Cerebellum (tissue), 4 donors: ENCODE measurements at places on chromosomes 7 and 10. TPM values are rescaled to one million over a fixed set of nuclear protein-coding genes. Genes with fewer than 3 reads are reported as not detected.

DNA sequence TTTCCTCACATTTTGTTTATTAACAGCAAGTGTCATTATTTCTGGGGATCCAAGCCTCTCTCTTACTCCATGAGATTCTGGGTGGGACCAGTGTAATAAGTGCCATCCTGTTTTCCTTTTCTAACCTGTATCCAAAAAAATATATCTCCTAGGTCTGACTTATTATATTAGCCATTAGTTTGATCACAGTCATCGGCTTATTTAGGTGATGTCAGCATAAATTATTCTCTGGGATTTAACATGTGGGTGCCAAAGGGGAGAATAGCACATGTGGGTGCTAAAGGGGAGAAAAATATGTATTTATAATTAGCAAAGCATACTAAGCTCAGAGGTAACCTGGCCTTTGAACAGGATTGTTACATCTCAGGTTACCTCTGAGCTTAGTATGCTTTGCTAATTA lies 293.8 kb upstream of the SEMA3D start:
- no peak for DNase-seq

- no peak for DNase-seq
Observed at GRCh38 chr7:106464651-106465050, 179.9 kb upstream of the NAMPT start.

GRCh38 chr7:34486371-34486770 lies 171.6 kb upstream of the NPSR1 start:
- DNase-seq = peak; percentile 79

Gene SCIN
- total RNA-seq = 2.5 TPM

GRCh38 chr7:137097111-137097510 lies 228.7 kb downstream of the CHRM2 start:
- DNase-seq = no peak

GRCh38 chr7:24902931-24903330 lies 77.0 kb downstream of the OSBPL3 start:
- no peak for DNase-seq

- DNase-seq = peak; percentile 48
Observed at GRCh38 chr10:118045837-118046394, 825 bp downstream of the RAB11FIP2 start.

DNA sequence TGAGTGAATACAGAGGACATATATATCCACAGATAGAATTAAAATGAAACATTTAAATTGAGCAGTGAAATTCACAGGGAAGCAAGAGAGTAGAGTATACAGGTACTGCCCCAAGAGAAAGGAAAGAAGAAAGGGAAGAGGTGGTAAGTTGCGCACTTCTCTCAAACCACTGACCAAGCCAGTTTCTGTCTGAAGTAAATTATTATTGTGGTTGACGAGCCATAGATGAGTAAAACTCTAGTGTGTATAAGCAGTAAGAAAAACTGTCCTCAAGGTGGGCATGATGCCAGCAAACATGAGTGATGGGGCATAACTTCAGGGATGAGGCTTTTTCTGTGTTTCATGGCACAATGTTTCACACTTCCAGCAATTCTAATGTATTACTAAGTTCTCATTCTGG lies 4.4 kb upstream of the BET1 start:
- no peak for DNase-seq

DNA sequence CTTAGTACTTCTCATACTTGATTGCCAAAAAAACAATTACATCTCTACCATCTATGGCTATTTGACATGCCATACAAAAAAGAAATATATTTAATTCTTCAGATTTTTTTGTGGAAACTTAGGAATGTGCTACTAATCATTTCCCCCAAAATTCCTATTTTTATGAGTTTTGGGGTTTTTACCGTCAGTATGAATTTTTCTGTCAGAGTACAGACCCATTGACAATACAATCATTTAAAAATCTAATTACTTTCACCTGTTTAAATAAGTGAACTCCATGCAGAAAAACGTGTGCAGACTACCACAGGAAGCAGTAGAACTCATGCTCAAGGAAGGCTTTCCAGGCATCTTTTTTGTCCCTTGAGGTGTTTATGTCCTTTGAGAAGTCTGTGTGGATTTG lies 48.8 kb upstream of the FOXP2 start:
- no peak for DNase-seq

Gene WDR86
- total RNA-seq = 33.8 TPM

DNA sequence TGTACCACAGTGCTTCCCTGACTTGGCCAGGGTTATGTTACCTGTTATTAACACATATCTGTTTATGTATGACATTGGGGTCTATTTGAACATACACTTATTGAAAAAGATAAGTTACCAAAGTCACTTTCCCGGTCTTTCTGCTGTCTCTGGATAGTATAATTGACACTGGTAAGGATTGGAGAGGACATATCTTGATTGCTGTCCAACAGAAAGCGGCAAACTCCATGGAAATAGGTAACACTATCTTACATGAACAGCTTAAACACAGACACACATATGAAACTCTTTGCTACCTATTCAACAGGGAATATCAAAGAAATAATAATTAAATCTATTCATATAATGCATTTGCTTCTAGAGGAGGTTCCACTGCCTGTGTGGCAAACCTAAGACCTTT lies 282.5 kb upstream of the AOAH start:
- DNase-seq = no peak

Gene CBLL1
- total RNA-seq = 28.1 TPM

DNA sequence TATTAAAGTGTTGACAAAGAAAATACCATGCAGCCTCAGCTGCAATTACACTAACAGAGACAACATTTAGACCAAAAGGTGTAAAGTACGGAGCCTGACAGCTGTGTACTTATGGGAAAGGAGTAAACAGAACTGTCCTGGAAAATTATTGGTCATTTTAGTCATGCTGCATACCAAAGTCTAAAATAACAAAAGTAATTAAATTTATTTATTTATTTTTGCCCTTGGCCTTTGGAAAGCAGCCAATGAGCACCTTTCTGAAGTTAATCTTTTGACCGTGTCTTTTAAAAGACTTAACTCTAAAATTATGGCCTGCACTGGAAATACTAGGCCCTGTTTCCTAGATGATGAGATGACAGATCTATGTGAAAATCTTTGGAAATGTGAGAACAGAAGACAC lies 597.6 kb downstream of the NXPH1 start:
- no peak for DNase-seq

DNA sequence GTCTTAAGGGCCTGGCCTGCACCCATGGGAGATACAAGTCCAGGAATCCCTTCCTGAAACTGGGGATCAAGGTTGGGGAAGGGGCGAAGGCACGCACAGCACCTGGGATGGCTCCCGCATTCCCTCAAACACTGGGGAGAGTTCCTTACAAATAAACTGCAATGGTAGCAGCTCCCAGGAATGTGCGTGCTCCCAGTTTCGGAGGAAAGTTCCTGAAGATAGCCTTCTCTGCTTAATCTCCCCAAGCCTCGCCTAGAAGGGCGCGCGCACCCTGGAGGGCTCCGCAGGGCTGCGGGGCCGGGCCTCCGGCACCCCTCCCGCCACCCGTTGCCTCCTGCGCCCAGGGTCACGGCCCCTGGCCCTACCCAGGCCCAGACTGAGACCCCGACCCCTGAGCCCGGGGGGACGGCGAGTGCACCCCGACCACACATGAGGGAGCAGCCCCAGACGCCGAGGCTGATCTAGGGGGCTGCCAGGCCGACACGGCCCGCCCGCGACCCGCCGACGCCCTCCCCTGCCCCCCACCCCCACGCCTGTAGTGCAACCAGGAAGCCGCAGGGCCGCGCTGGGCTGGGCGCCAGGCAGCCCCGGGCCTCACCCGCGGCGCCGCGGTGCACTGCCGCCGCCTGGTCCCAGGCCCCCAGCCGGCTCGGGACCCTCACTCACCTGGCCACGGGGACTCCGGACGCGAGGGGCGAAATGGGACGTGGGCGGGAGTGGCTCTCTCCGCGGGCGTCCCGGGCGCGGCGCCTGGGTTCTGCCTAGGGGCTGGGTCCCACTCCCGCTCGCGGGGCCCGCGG lies 460 bp downstream of the ANXA11 start:
- peak; percentile 23 for DNase-seq

Gene C7orf57
- total RNA-seq = 2.4 TPM

DNA sequence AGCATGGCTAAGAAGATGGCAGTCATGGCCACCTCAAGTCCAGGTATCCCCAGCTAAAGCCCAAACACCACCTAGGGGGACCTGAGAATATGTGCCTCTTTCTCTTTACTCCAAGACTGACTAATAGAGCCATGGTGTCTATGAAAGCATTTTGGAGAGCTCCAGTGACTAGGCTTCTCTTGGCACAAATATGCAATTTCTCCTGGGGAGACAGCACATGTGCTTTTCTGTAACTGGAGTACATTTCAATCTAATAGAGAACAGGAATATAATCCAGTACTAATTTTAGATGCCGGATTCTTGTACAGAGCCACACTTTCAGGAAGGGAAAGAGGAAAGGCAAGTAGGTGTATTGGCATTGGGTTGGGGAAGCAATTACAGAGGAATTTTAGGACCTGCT lies 260.1 kb downstream of the BMPER start:
- peak; percentile 83 for DNase-seq

- no peak for DNase-seq
Observed at GRCh38 chr10:132497063-132497680, 40.4 kb upstream of the INPP5A start.

DNA sequence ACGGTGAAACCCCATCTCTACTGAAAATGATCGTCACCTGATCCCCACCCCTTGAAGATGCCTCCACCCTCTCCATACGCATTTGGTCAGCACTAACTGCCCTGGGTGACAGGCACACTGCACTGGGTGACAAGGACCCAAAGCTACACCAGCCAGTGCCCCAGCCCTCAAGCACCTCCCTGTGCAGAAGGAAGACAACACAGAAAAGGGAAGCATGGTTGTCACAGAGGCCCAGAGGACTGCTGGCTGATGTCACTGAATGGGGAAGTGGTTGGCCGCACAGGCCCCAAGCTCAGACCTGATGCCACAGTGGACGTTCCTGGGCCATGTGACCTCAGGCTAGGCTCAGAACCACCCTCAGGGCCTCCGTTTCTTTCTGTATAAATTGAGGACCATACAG lies 4.2 kb upstream of the PILRA start:
- DNase-seq = no peak

GRCh38 chr7:131080754-131081153 lies 246.9 kb upstream of the MKLN1 start:
- DNase-seq = peak; percentile 17

GRCh38 chr7:91240376-91240941 lies 23.8 kb upstream of the FZD1 start:
- no peak for DNase-seq

Gene RPEL1
- total RNA-seq = not detected

- DNase-seq = peak; percentile 91
Observed at GRCh38 chr10:67837541-67838314, at the start of gene DNAJC12. TSS of gene DNAJC12 (minus strand) at chr10:67838188. CDS start at chr10:67838011, 177 bp downstream.

DNA sequence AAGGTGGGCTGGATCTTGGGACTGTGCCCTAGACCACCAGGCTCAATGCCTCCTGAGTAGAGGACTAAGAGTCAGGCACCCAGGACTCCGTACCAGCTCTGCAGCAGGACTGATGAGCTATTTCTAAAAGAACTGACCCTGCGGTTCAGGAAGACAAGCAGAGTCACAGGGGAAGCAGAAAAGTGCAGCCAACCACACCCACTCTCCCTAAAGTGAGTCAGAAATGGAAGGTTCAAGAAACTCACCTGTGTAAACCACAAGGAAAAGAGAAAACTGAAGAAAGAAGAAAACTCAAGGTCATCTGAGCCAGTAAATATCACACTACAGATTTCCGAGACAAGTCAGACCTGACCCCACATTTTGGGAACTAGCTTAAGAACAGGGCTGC lies 2.5 kb downstream of the PARP12 start:
- DNase-seq = no peak

Gene GCK
- 7.7 TPM for total RNA-seq

GRCh38 chr7:113128031-113128430 lies 9.7 kb upstream of the SMIM30 start:
- DNase-seq = no peak

- DNase-seq = no peak
Observed at GRCh38 chr10:93991114-93991513, 2.6 kb upstream of the PLCE1 start.

DNA sequence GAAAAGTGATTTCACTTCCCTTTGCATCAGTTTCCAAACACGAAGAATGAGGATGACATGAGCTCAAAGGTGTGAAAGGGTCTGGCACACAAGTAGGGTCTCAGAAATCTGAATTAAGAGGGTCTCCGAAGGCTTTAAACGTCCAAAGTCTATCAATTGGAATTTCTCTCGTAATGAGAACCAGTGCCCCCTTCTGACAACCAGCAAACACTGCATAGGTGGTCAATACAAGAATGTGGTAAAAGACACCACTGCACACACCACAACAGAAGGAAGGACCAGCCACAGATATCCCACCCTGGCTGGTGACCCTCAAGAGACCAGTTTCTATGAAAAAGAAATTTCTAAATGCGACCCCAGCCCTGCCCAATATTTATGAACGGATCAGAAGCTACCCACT lies 78.1 kb downstream of the CALN1 start:
- DNase-seq = peak; percentile 57

- DNase-seq = no peak
Observed at GRCh38 chr10:75392271-75392670, 9.3 kb downstream of the ZNF503 start.

GRCh38 chr7:35003679-35004303 lies 33.5 kb downstream of the DPY19L1 start:
- DNase-seq = no peak

DNA sequence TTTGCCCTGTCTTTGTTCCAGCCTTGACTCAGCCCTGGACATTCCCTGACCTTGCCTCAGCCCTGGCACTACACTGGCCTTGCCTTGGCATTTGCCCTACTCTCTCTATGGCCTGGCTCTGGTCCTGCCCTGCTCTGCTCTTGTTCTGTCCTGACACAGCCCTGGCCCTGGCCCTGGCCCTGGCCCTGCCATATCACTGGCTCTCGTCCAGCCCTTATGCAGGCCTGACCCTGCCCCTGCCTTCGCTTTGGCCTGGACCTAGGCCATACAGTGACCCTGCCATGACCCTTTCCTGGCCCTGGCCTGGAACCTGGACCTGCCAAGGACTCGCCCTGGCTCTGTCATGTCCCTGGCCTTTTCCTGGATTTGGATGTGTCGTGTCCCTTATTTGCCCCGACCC lies 646.0 kb downstream of the ZNF37A start:
- DNase-seq = no peak

Gene GDF2
- total RNA-seq = not detected

DNA sequence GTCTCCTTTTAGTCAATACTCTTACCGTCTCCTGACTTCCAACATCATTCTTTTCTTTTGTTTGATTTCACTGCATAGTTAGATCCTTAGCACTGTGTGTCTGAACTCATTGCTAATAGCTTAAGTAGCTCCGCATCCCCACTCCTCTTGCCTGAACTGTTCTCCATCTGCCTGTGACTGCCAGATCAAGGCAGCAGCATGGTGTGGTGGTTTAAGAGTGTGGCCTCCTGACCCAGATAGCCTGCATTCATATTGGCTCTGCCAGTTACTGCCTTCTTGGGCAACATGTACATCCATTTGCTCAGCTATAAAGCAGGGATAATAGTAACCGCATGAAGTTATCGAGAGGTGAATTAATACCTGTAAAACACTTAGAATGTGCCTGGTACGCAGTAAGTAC lies 50.8 kb downstream of the SUFU start:
- DNase-seq = peak; percentile 44

Gene ACTL6B
- 58.7 TPM for total RNA-seq

Gene ADAM8
- 1.6 TPM for total RNA-seq

GRCh38 chr7:92633211-92633906 lies 43.2 kb upstream of the FAM133B start:
- DNase-seq = no peak
